ENCODE measurements at places on chromosomes 3 and 15. TPM values are rescaled to one million over a fixed set of nuclear protein-coding genes. Genes with fewer than 3 reads are reported as not detected.

MYRIP gene
- total RNA-seq = under 0.01 TPM

PP2D1 gene
- total RNA-seq = not detected

MCTP2 gene
- total RNA-seq = 5.6 TPM

IGDCC3 gene
- not detected for total RNA-seq

SLC27A2 gene
- 0.66 TPM for total RNA-seq

TGM5 gene
- not detected for total RNA-seq

CP gene
- total RNA-seq = not detected

COLQ gene
- total RNA-seq = 0.26 TPM

MAP1A gene
- 70.4 TPM for total RNA-seq

IQCF5 gene
- total RNA-seq = not detected

STAG1 gene
- total RNA-seq = 48.0 TPM

TMEM212 gene
- not detected for total RNA-seq

ALPK3 gene
- total RNA-seq = 0.50 TPM

NME9 gene
- total RNA-seq = not detected

SLC9C1 gene
- total RNA-seq = not detected

GOLGA8H gene
- total RNA-seq = under 0.01 TPM

CD80 gene
- total RNA-seq = under 0.01 TPM

TIPIN gene
- 14.5 TPM for total RNA-seq

GRK7 gene
- not detected for total RNA-seq

NDUFB5 gene
- 120 TPM for total RNA-seq

SAMD7 gene
- total RNA-seq = not detected

PIERCE2 gene
- 3.1 TPM for total RNA-seq

PIF1 gene
- total RNA-seq = 3.1 TPM

ANAPC13 gene
- 93.3 TPM for total RNA-seq

DNAH12 gene
- under 0.01 TPM for total RNA-seq

BOC gene
- total RNA-seq = 3.9 TPM

XCR1 gene
- total RNA-seq = under 0.01 TPM

MKRN3 gene
- total RNA-seq = under 0.01 TPM

FETUB gene
- not detected for total RNA-seq

RPL39L gene
- 17.5 TPM for total RNA-seq

KLHL40 gene
- total RNA-seq = not detected

TF gene
- total RNA-seq = 0.33 TPM

ISY1 gene
- 34.8 TPM for total RNA-seq

SLC30A4 gene
- 12.2 TPM for total RNA-seq
